GM23248 (cell line): ENCODE measurements at places on chromosomes 1 and 21. TPM values are rescaled to one million over a fixed set of nuclear protein-coding genes. Genes with fewer than 3 reads are reported as not detected.
A peak's percentile ranks its signal among the peaks of the same experiment; 100 is the strongest.

DNA sequence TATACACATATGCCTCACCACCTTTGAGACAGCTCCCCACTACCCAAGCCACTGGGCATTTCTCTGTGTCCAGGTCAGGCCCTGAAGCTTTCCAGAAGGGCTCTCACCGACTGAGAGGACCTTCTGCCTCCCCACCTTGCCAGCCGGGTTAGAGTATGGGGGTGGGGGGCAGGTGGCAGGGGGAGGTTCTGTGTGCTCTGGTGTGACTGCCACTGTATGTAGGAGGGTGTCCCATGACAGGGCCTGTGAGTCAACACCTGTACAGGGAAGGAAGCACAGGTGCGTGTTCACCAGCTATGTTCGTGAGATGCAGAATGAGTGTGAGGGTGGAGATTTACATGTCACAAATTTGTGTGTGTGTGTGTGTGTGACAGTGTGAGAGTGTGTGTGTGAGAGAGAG lies 7.0 kb downstream of the AHDC1 start:
- no peak overlapping the region for H3K27ac ChIP-seq
- no peak overlapping the region for H3K4me3 ChIP-seq
- no peak for DNase-seq
- H3K36me3 ChIP-seq, result no peaks in the 10 kb centered on the region
- H3K4me1 ChIP-seq, result peaks cover 62% of the 10 kb centered on the region

GRCh38 chr1:3827813-3828307 lies 29.2 kb downstream of the CEP104 start:
- H3K36me3 ChIP-seq, result peaks cover 26% of the 10 kb centered on the region; the same call in 1 of the 2 replicates
- H3K4me1 ChIP-seq, result peaks cover 10% of the 10 kb centered on the region; the same call in 1 of the 2 replicates

DNA sequence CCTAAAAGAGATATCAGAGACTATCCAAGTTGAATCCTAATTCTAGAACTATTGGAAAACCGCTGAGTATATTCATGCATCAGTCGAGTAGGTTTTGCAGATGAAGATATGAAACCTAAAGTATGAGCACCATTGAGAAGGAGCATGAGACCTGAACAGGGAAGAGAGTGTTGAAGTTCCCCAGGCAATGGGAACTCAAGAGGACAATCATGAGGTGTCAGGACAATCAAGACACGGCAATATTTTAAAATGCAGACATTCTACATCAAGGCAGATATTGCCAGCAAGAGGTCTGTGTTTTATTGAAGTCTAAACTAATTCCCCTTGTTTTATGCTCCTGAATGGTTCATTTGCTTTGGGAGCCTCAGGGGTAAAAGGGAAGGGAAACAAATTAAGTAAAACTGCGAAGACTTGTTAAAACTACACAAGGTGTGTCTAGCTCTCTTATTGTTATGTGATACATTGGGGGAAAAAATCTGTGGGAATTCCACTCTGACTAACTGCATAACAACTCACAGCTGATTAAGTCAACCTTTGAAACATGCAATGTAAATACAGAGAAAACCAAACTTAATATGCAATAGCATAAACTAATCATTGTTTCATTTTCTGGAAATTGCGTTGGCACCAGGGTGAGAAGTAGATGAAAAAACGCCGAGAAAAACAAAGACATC lies 347.9 kb upstream of the ADGRL2 start:
- H3K36me3 ChIP-seq, result no peaks in the 10 kb centered on the region
- no peak overlapping the region for H3K4me3 ChIP-seq
- no peak for DNase-seq
- no peaks in the 10 kb centered on the region for H3K4me1 ChIP-seq
- H3K27me3 ChIP-seq, result no peaks in the 10 kb centered on the region

GRCh38 chr1:99228153-99228552 lies 36.1 kb upstream of the PLPPR4 start:
- 0 out of 2 replicates have a peak, but pooled peaks cover 2% of the 10 kb centered on the region for H3K27me3 ChIP-seq
- no peaks in the 10 kb centered on the region for H3K36me3 ChIP-seq
- no peak overlapping the region for H3K27ac ChIP-seq

GRCh38 chr1:60920561-60920960 lies 161.8 kb upstream of the NFIA start:
- DNase-seq, result no peak
- no peaks in the 10 kb centered on the region for H3K4me1 ChIP-seq
- H3K27me3 ChIP-seq, result no peaks in the 10 kb centered on the region
- no peak overlapping the region for H3K4me3 ChIP-seq

GRCh38 chr1:59368008-59368670 lies 71.2 kb downstream of the FGGY start:
- no peaks in the 10 kb centered on the region for H3K36me3 ChIP-seq
- DNase-seq, result no peak
- H3K27me3 ChIP-seq, result no peaks in the 10 kb centered on the region
- peak overlapping the region; percentile 92 for H3K27ac ChIP-seq

DNA sequence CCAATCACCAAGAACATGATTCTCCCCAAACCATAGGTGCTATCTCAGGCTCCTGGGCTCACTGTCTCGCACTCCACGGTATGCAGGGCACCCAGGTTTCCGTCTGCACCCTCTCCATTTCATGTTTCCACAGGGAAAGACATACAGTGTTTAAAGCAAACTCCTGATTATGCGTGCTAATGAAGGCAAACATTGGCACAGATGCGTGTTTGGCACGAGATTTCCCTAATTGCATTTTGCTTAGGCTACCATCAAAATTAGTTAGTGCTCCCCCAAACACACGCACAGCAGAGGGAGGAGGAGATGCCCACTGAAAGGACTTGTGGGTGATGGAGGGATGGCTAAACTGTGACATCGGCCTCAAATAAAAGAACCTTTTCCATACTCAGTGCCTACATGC lies 32.2 kb upstream of the TIAM1 start:
- no peaks in the 10 kb centered on the region for H3K27me3 ChIP-seq
- no peaks in the 10 kb centered on the region for H3K36me3 ChIP-seq
- no peak overlapping the region for H3K4me3 ChIP-seq
- DNase-seq, result no peak

GRCh38 chr1:234683127-234683860 lies 73.3 kb upstream of the IRF2BP2 start:
- no peak overlapping the region for H3K27ac ChIP-seq
- no peaks in the 10 kb centered on the region for H3K36me3 ChIP-seq
- no peaks in the 10 kb centered on the region for H3K27me3 ChIP-seq
- H3K4me1 ChIP-seq, result peaks cover 14% of the 10 kb centered on the region
- H3K4me3 ChIP-seq, result no peak overlapping the region

DNA sequence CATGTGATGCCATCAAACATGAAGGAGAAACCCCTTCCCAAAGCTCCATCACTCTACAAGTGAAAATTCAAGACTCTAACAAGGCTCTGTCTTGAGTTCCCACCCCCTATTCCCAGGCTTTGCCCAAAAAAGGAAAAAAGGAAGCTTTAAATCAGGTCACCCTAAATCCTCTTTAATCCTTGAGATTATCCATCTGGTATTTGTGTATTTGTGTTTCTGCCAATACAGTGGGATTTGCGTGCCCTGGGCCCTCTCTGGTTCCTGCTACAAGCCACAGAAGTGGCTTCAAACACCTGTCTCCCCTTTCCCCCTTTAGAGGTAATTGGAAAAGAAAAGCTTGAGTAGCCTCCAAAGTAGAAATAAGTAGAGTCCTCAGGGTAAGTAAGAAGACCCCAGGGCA lies 120.4 kb downstream of the EDEM3 start:
- H3K36me3 ChIP-seq, result no peaks in the 10 kb centered on the region
- no peak overlapping the region for H3K4me3 ChIP-seq
- H3K4me1 ChIP-seq, result no peaks in the 10 kb centered on the region
- H3K27ac ChIP-seq, result no peak overlapping the region
- DNase-seq, result no peak

- peak overlapping the region; percentile 67 for H3K27ac ChIP-seq
- H3K4me1 ChIP-seq, result peaks cover 17% of the 10 kb centered on the region
- no peaks in the 10 kb centered on the region for H3K36me3 ChIP-seq
- peak; percentile 82 for DNase-seq
Observed at GRCh38 chr1:37606481-37607263, 10.9 kb upstream of the GNL2 start.

DNA sequence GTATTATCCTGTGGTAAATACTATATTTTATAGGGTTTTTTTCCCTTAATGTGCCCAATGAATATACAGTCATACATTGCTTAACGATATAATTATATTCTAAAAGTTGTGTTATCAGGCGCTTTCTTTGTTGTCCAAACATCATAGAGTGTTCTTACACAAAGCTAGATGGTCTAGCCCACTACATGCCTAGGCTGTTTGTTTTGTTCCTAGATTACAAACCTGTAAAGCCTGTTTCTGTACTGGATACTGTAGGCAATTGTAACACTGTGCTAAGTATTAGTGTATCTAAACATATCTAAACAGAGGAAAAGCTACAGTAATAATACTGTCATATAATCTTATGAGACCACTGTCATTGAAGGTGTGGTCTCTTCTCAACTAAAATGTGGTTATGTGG lies 242.6 kb upstream of the C1orf105 start:
- H3K27ac ChIP-seq, result no peak overlapping the region
- no peak overlapping the region for H3K4me3 ChIP-seq
- no peak for DNase-seq

- no peak overlapping the region for H3K4me3 ChIP-seq
- DNase-seq, result peak; percentile 78
- H3K27me3 ChIP-seq, result peaks cover 47% of the 10 kb centered on the region
- H3K4me1 ChIP-seq, result 0 out of 2 replicates have a peak, but pooled peaks cover 4% of the 10 kb centered on the region
Observed at GRCh38 chr1:201050515-201051277, 27.2 kb upstream of the KIF21B start.

DNA sequence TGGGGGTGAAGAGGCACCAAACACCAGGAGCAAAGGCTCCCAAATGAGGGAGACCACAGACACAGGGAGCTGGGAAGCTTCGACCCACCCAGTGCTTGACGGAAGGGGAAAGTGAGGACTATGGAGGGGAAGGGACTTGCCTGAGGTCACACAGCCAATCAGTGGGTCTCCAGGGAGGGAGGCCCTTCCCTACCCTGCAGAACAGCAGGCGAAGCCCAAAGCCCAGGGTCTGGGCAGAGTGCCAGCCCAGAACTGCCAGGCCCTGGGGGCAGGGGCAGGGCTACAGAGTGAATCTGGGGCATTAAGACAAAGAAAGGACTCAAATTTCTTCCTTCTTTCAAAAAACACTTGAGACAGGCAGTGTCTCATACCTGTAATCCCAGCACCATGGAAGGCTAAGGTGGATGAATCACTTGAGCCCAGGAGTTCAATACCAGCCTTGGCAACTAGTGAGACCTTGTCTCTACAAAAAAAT lies 45.5 kb upstream of the ECE1 start:
- no peaks in the 10 kb centered on the region for H3K27me3 ChIP-seq
- H3K4me1 ChIP-seq, result peaks cover 47% of the 10 kb centered on the region
- no peak for DNase-seq
- no peaks in the 10 kb centered on the region for H3K36me3 ChIP-seq
- no peak overlapping the region for H3K27ac ChIP-seq

GRCh38 chr1:213087911-213088310 lies 36.9 kb downstream of the RPS6KC1 start:
- H3K4me3 ChIP-seq, result no peak overlapping the region
- no peaks in the 10 kb centered on the region for H3K4me1 ChIP-seq
- H3K27ac ChIP-seq, result no peak overlapping the region
- H3K27me3 ChIP-seq, result no peaks in the 10 kb centered on the region
- no peak for DNase-seq
- peaks cover 11% of the 10 kb centered on the region; the same call in 1 of the 2 replicates for H3K36me3 ChIP-seq

GRCh38 chr1:243628476-243628907 lies 221.6 kb downstream of the AKT3 start:
- H3K4me3 ChIP-seq, result no peak overlapping the region
- peaks cover 9% of the 10 kb centered on the region; the same call in 1 of the 2 replicates for H3K36me3 ChIP-seq
- no peak overlapping the region for H3K27ac ChIP-seq

DNA sequence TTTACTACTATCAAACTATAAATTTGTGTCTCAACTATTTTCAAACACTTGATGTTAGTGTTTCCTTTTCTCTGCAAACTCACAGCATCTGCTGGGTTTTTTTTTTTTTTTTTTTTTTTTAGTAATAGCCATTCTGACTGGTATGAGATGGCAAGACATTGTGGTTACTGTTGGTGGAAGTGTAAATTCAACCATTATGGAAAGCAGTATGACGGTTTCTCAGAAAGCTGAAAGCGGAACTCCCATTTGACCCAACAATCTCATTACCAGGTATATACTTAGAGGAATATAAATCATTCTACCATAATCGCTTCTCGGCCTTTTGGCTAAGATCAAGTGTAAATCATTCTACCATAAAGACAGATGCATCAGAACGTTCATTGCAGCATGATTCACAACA lies 608.3 kb upstream of the ZP4 start:
- H3K27me3 ChIP-seq, result no peaks in the 10 kb centered on the region
- H3K36me3 ChIP-seq, result no peaks in the 10 kb centered on the region
- no peak overlapping the region for H3K27ac ChIP-seq
- no peak overlapping the region for H3K4me3 ChIP-seq
- no peak for DNase-seq

DNA sequence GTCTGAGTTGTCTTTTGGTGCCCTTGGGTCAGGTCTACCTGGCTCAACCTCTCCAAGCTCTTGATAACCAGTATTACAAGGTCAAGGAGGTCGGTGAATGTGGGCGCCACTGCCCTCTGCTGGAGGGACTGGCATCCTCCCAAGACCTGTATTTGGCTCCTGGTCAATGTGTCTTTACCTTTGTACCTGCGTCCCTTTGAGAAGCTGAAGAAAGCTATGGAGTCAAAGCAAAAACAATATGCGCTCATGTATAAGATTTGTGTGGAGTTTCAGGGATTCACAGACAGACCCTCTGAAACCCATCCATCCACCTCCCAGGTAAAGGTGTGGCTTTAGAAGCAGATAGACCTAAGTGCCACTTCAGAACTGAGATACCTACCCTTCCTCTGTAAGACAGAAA lies 61.8 kb upstream of the NBL1 start:
- H3K27me3 ChIP-seq, result no peaks in the 10 kb centered on the region
- H3K4me1 ChIP-seq, result peaks cover 3% of the 10 kb centered on the region
- H3K4me3 ChIP-seq, result no peak overlapping the region
- H3K36me3 ChIP-seq, result no peaks in the 10 kb centered on the region
- no peak overlapping the region for H3K27ac ChIP-seq

RSPH1 gene
- 0.14 TPM in 1 of 2 replicates, not detected in the other for polyA plus RNA-seq

IVL gene
- 0.68 and 1.2 TPM in 2 replicates for polyA plus RNA-seq

LY9 gene
- not detected in 2 replicates for polyA plus RNA-seq

GPATCH4 gene
- 43.0 and 46.6 TPM in 2 replicates for polyA plus RNA-seq

LEFTY2 gene
- polyA plus RNA-seq, result not detected in 2 replicates

PRDM16 gene
- polyA plus RNA-seq, result 0.18 TPM in 1 of 2 replicates, not detected in the other
